WERI-Rb-1 (cell line): ENCODE measurements at places on chromosomes 1 and 21.

GRCh38 chr21:14734191-14734590, 188.1 kb upstream of the SAMSN1 start:
- no peak for DNase-seq

GRCh38 chr1:89615676-89616598, 17.0 kb upstream of the LRRC8C start:
- peak; percentile 38 for DNase-seq

- DNase-seq = no peak
Observed at GRCh38 chr1:112805155-112805853, 90.2 kb upstream of the PPM1J start.

DNA sequence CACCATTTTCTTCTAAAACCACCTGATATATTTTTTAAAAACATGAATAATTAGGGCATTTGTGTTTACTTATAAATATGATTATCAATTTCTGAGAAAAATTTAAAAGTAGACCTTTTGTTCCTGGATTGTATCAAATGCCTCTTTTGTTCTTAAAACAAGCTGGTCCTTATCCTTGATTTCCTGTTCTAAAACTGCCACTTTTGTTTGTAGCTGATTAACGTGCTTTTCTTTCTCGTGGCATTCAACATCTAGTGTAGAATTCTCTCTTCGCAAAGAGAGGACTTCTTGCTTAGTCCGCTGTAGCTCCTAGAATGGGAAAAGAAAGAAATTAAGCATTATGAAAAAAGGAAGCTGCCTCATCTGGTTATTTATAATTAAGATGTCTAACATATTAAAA, 25.0 kb downstream of the SASS6 start:
- DNase-seq = no peak

DNA sequence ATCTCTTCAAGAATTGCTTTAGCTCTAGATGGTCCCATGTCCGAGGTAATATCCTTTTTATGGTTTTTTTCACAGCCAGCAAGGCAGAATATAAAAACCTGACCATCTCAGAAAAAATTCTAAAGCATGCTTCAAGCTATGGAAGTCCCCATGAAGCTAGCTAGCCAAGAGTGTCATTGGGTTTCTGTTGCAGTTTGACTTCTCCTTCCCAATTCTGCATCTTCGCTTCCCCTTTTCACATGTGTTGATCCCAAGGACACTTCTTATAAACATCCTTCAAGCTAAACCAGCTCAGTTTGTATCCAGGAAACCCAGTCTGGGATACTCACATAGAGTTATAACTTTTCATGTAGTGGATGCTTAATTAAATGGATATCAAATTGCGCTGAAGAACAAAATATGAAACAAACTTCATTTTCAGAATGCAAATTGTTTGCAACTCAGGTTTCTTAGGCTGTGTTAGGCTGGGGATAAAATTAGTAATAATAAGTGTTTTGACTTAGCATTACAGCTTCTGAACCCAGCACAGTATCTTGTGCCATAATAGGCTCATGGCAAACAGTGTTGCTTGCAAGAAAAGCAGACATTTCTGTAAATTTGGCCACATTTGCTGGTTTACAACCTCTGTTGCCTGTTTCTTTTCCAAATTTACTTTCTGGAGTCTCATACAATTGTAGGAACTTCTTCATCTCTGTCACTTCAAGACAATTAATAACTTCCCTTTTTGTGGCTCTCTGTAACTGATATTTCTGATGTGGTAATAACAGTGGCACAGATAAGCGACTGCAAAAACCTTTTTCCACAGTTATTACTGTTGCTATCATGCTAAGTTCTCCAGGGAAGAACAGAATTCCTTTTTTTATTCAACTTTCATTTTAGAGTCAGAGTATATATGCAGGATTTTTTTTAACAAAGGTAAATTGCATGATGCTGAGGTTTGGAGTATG, 53.2 kb downstream of the NCAM2 start:
- DNase-seq = no peak
